ENCODE measurements at places on chromosomes 11 and 22.
A peak's percentile ranks its signal among the peaks of the same experiment; 100 is the strongest.

- DNase-seq = peak; percentile 90
Measured at GRCh38 chr11:45843158-45843924, 3.9 kb upstream of the CRY2 start.

GRCh38 chr11:117476531-117477142 lies 149.0 kb downstream of the CEP164 start:
- DNase-seq = no peak

DNA sequence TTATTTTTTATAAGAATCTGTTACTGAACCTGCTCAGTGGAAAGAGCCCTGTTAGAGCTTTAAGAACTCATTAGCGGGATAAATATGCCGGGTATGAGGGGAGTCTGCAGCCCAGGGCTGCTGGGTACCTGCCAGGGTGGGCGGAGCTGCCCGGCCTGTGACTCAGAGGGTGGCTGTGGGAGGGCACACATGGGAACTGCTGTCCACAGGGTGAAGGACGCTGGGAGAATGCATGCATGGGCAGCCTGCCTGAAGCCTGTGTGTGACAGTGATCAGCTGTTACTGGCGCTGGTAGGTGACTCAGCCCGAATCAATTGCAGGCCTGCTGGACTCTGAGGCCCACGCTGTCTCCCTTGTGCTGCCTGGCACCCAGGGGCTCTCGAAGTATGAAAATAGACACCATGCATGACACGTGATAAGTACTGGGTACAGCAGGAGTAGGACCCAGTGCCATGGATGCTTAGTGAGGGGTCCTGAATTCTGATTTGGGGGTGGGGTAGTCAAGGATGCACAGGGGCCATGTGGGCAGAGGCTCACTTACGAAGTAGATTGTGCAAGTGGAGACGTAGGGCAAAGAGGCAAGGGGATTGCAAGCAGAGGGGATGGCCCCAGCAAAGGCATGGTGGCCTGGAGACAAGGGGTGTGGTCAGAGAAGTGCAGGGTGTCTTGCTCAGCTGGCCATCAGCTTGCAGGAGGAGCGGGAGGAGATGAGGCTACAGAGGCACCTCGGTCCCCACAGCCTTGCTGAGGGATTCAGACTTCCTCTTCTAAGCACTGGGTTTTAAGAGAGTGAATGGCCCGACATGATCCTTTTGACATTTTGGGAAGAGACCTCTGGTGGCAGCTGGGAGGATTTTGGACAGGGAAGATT lies 36.5 kb downstream of the GRIK4 start:
- DNase-seq = peak; percentile 98

GRCh38 chr11:134687548-134687947 lies 275.5 kb upstream of the B3GAT1 start:
- DNase-seq = no peak

GRCh38 chr11:4654635-4655369 lies 11.0 kb downstream of the OR51E1 start:
- DNase-seq = no peak

DNA sequence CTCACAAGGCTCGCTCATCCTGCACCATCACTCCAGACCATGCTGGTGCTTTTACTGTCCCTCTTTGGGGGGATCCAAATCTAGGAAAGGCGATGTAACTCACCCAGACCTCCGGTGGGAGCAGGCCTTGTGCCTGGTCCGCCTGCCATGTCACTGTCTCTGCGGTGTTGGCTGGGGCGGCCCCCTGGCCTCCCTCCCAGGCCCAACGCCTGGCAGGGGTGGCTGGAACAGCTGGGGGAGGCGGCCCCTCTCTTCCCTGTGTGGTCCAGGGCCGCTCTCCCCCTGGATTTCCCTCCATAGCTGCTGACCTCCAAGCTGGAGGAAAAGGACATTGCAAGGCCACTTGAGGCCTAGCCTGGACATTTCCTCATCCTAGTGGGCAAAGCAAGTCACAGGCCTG lies 11.1 kb upstream of the MGAT3 start:
- no peak for DNase-seq

DNA sequence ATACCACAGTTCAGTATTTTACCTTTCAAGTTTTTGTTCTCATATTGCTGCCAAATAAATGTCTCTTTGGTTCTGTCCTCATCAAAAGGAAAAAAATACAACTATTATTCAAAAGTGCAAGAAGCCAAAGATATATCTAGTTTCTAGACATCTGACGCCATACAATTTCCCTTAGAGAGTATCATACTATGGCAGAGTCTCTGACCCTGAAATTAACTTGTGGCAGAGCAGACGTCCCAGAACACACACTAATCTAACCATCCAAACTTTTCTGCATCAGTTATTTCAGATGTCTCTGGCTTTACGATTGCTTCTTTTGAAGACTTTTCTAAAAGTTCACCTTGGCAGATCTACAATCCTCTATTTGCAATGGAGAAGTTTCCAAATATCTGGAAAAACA lies 2.7 kb downstream of the OR51T1 start:
- DNase-seq = no peak

GRCh38 chr11:45384016-45384415 lies 97.9 kb upstream of the SYT13 start:
- DNase-seq = no peak

DNA sequence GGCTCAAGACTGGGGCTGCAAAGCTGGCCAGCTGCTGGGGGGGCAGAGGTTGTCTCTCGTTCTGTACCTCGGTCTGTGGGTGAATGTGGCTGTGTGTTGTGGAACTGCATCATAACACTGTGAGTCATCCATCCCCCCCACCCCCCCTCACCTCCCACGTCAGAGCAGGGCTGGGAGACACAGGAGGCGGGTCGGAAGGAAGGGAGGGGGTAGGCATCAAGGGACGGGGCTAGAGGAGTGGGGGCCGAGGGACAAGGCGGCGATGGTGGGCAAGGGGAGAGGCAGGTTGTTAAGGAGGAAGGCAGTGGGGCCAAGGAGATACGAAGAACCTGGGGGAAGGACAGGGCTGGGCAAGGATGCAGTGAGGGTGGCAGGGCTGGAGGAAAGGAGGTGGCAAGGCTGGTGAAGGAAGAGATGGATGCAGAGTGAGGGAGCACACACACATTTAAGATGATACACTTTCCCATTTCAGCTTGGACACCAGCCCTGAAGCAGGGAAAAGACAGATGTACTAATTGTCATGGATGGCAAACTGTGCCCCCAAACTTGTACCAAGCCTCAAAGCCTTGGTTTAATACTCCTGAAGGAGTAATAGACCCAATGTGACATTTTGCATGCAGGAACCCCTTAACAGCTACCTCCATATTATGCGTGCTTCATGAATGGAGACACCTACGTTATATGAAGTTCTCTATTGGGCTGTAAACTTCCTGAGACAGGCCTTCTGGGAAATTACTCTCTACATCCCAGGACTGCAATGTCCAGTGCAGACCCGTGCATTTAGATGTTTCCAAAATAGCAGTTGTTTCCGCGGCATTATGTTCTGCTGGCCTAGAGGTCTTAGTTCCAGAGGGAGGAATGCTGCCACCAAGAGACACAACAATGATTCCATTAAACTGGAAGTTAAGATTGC lies at the start of gene YPEL4:
Gene YPEL4, minus strand, starts transcription at position 87 of the 913 bp plus-strand sequence. CDS start 2,805 bp downstream, outside the sequence.
- DNase-seq = peak; percentile 71

DNA sequence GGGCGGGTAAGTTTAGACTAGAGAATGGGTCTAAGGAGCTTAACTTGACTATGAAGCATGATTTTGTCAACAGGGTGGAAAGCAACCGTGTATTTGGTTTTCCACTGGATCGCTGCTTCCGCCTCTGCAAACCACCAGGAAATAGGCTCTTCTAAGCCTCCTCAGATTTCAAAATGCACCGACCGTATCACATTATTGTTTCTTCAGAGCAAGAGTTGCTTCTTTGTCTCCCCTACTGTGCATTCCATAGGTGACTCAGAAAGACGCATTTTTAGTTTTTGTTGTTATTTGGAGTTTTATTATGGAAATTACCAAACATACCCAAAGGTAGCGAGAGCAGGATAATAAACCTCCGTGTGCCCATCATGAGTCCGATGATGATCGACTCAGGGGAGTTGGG lies 64.3 kb upstream of the RASD2 start:
- peak; percentile 63 for DNase-seq

DNA sequence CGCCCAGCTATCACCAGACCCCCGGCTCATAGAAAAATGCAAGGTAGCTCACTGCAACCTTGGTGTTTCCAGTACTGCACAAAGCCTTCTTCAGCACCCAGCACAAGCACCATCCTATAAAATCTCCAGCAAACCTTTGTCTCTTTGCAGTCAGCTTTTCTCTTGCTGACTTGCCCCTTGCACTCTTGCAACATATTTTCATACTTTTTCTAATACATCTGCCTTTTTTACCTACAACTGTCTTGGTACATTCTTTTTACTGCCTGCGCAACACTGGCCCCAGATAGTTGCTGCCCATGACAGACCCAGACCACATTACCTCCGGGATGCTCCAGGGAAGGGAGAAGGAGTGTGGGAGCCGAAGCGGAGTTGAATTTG lies 142.4 kb downstream of the MPPED1 start:
- DNase-seq = no peak

DNA sequence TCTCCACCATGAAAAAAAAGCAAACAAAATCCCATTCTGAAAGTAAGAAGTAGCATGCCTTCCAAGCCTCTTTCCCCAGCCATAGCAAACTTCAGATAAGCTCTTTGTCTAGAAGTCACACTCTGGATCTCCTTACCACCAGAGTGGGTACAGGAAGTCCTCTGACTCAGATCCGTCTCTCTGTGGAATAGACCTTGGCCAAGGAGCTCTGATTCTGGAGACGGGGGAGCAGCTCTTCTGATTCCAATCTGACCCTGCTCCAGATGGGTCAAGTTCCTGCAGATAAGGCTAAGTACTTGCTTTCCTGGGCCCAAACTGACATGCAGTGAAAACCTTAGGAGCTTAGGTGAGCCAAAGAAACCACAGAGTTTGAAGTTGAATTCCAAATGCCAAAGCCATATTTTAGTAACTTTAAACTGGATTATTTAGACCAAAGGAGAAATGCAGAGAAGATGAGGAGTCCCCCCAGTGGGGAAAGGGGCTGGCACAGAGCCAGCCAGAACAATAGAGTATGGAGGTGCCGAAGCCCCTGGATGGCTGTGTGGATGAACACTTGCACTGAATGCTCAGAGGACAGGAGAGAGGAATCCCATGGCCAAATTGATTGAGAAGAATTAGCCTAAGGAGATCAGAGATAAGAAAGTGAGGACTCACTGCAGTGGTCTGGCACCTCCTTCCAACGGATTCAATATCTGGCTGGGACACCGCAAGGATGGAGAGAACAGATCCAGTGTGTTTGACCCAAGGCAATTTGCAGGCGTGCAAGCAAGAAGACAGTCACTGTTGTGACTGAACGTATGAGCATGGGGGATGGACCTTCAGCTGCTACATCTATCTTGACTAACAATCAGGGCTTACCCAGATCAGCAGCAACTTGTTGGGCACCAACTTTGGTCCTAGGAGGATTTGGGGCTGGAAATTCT lies 54.9 kb downstream of the ENDOD1 start:
- no peak for DNase-seq

DNA sequence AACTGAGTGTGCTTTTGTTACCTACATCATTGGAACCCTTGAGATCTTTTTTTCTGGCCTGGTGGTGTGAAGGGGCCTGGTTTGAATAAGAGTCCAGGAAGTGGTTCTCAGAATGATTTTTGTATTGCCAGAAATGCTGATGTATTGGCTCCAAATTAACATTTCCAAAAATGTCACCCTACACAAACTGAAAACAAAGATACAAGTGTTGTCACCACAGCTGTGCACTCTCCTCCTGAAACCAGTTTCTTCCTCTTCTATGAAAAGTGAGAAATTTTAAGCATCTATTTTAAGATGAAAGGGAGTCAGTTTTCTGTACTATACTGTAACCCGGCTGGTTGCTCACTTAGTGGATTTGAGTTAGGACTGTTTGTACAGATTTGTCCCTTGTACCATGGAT lies 218.8 kb downstream of the PGR start:
- DNase-seq = no peak

DNA sequence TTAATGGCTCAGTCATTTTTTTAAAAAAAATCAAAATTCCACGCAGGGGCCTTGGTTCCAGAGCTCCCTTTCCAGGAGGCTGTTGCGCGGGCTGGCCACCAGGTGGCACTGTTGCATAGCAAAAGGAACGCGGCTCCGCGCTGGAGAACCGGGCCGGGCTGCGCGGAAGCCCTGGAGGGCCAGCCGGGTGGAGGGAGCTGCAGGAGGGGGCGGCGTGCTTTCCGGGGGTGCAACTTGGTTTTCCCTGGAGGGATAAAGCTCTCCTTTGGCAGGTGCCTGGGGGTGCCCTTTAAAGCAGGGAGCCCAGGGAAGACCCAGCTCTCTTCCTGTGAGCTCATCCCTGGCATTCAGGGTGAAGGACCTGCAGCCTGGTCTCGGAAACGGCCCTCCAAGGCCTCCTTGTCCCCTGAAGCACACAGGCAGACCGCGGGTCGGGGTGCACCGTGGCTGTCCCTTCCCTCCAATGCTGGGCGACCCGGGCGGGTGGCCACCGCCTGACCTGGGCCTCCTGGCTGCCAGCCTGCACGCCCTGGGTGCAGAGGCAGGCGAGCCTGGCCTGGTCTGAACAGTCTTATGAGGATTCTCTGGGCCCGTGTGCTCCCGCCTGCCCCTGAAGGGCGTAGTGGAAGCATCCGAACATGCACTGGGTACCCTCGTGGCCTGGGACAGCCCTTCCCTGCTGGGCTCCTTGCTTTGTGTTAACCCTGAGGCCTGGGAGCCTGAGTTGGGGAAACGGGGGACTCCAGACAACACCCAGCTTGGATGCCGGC lies 23.4 kb downstream of the KRTAP5-5 start:
- peak; percentile 48 for DNase-seq

GRCh38 chr11:24298146-24298545 lies 198.7 kb upstream of the LUZP2 start:
- DNase-seq = no peak

GRCh38 chr11:20647976-20648565 lies 21.3 kb upstream of the NELL1 start:
- peak; percentile 58 for DNase-seq

- DNase-seq = no peak
Measured at GRCh38 chr11:66609721-66610617, 6.5 kb upstream of the RBM14 start.

GRCh38 chr11:84923489-84923888 lies 703.7 kb downstream of the DLG2 start:
- DNase-seq = no peak

DNA sequence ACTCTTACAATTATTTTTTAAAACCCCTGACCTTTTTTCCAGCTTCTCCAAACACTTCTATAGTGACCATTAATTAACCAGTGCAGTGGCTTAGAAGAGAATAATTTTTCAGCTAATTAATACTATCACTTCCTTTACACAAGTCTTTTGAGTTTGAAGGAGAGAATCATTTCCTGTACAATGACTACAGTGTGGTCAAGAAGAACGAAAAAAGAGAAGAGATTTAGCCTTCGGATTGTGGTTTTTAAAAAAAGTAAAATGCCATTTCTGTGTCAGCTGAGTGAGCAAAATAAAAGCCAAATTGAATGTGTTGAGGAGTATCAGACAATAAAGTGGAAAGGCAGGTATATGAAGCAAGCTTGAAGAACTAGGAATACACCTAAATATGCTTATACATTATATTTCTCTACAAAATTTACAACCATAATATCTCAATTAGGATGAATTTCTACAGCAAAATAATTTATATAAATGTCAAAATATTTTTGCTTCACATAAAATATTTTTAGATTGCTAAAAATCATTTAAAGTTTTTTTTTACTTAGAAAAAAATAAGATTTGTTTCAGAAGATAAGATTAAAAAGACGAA lies 1155.2 kb upstream of the CNTN5 start:
- DNase-seq = no peak
